ENCODE measurements at places on chromosomes 3 and 15. TPM values are rescaled to one million over a fixed set of nuclear protein-coding genes. Genes with fewer than 3 reads are reported as not detected.

- DNase-seq, result no peak
These were observed 30.7 kb downstream of the TRPM1 start for GRCh38 chr15:31070867-31071266.

CEP19 gene
- 1.3 TPM for total RNA-seq

IL1RAP gene
- total RNA-seq, result 21.5 TPM

- DNase-seq, result peak; percentile 49
These were observed 17.1 kb downstream of the ISG20 start for GRCh38 chr15:88655800-88656488.

IL17RB gene
- not detected for total RNA-seq

GOLGA6L4 gene
- 4.4 TPM for total RNA-seq

DNA sequence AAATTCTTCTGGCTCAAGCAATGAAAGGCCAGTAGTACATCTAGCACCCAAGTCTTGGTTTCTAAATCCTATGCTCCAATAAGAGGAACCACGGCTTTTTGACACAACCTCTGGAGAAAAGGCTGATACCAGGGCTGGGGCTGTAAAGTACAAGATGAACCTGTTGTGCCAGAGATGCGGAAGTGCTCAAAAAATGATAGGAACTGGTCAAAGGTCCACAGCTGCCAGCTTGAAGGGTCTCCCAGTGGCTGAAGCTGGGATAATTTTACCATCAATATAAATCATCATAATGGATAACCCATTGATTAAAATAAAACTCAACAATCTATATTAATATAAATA lies 558 bp upstream of the NCEH1 start:
- no peak for DNase-seq

GRCh38 chr3:194293546-194294198 lies 57.5 kb downstream of the CPN2 start:
- no peak for DNase-seq

OR5K4 gene
- not detected for total RNA-seq

DNA sequence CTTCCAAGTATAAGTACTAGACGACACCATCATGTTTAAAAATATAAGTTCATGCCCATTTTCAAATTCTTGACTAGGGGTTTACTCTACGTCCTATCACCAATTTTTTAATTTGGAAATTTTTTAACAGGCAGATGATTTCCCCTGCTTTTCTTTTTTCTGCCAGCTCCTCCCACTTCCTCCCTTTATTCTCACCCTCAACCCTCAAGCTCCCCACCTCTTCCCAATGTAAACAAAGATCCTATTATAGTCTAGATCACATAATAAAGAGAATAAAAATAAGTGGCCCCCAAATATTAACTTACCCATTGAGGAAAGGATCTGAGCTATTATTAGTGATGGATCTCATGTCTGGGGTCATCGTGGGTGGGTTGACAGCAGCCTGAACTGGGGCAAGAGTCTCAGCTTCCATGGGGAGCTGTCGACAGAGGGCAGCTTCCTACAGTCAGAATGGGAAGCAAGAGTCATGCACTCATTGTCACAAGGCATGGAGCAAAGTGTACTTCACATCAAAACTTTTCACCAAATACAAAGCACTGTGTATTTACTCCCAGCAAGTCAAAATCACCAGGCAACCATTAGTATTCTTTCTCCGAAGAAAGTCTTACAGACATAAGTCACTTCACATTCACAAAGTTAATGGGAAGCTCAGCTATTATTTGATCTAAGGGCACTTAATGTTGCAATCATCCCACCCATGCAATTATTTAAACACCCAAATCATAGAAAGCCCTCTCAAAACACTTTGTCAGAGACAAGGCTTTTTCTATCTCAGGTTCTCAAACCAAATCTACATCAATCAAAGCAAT lies 53.2 kb downstream of the TM4SF4 start:
- no peak for DNase-seq

DNA sequence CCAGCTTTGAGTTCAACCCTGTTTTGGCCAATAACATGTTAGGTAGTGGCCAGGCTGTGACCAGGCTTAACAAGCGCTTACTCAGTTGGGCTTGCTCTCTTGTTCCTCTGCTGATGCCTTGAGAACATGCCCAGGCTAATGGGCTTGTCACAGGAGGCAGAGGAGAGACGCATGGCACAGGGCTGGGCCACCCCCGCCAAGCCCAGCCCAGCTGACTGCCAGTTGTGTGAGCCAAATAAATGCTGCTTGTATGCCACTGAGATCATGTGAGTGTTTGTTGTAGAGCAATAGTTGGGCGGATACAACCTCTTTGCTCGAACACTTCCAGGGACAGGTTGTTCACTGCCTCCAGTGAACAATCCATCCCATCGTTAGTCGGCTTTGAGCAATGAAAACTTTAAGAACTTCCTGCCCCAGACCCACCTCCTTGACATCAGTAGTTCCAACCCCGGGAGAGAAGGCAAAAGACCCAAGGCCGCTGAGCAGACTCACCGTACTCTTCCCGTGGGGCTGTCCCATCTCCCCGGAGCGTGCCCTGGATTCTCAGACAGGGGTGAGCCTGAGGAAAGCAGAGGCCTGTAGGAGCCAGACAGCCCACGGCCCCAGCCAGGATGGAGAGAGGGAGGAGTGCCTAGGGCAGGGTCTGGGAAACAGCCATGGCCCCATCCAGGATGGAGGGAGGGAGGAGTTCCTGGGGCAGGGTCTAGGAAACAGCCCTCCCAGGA lies 4.1 kb downstream of the PLA2G4F start:
- DNase-seq, result peak; percentile 81

DNA sequence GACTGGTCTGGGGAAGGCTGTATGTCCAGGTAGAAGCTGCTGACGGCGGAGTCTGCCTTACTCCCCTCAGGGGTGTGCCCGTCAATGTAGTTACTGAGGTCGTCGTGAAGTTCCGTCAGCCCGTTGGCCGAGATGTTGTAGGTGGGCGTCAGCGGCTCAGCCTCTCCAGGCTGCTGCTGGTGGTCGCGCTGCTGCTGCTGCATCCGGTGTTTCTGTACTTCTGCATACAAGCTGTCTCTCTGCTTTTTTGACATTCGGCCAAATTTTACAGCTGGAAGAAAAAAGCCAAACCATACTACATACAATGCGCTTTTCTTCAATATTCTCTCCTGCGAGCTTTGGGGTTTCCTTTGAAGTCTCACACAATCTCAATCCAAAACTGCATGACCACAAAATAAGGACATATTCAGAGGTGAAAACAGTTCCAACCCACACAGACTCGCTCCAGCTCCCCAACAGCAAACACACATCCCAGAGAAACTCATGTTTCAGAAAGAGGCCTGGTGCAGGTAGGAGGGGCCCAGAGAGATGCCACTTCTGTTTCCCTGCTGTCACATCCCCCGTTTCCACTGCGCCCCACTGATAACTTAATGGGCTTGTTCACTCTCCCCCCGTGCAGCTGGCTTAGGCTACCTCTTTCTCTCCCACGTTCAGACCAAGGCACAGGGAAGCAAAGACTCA lies 32.5 kb upstream of the ICE2 start:
- DNase-seq, result no peak

DNA sequence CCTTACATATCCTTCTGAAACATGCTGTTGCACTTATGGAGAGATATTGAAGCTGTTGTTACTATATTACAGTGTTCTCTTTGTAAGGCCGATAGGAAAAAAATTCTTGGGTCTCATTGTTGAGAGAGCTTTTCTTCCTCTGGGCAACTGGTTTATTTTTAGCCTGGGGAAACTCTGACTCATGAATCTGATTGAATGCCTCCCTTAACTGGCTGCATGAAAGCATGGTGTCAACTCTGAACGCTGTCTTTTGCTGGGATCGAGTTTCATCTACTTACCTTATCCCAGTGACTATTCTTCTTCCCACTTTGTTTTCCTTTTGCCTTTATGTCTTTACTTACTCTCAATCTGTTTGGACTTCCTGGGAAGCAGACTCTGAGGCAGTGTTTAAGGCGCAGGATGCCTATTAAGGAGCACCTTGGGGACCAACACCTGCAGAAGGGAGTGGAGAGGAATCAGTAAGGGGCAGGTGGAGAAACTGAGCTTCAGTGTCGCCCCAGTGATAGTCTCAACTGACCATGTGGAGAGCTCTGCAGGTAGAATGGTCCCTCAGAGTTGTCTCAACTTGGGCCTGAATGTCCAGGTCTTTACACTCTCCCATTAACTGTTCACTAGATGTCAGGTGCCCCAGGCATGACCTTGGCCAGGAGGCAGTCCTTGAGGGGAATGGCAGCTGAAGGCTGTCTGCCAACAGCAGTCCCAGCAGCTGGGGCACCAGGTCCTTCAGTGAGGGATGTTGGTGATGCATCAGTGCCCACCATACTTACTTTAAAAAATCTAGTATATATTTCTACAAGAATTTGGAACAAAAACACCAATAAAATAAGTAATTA lies 88.9 kb upstream of the CCNL1 start:
- no peak for DNase-seq

- DNase-seq, result peak; percentile 82
These were observed 1.3 kb upstream of the TWF2 start for GRCh38 chr3:52240059-52240885.

DNA sequence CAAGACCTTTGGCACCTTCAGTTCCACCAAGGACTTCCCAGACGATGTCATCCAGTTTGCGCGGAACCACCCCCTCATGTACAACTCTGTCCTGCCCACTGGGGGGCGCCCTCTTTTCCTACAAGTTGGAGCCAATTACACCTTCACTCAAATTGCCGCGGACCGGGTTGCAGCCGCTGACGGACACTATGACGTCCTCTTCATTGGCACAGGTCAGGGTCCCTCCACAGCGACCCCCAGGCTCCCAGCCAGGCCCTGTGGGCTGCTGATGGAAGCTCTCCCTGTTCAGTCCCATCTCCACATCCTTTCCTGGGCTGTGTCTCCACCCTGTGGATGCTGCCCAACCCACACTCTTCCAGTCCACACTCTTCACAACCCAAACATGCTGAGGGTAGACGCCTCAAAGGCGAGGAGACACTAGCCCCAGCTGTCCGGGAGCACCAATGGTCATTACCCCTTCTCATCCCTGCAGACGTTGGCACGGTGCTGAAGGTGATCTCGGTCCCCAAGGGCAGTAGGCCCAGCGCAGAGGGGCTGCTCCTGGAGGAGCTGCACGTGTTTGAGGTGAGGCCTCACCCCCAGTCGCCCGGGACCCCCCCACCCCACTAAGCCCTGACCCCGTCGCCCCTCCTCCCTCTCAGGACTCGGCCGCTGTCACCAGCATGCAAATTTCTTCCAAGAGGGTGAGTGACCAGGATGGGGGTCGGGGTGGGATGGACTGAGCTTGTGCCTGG lies 4.3 kb upstream of the LSMEM2 start:
- no peak for DNase-seq

MUC4 gene
- not detected for total RNA-seq

DNA sequence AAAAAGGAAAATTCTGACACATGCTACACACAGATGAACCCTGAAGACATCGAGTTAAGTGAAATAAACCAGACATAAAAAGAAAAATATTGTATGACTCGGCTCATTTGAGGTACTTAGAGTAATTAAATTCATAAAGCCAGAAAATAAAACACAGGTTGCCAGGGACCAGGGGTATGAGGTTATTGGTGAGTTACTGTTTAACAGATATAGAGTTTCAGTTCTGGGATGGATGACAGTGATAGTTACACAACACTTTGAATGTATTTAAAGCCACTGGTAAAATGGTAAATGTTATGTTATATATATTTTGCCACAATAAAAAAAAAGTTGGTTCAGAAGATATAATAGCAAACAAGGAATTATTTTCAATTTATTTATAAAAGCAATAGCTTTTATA lies 436.1 kb upstream of the WNT5A start:
- DNase-seq, result no peak

KBTBD8 gene
- total RNA-seq, result 1.8 TPM

DNA sequence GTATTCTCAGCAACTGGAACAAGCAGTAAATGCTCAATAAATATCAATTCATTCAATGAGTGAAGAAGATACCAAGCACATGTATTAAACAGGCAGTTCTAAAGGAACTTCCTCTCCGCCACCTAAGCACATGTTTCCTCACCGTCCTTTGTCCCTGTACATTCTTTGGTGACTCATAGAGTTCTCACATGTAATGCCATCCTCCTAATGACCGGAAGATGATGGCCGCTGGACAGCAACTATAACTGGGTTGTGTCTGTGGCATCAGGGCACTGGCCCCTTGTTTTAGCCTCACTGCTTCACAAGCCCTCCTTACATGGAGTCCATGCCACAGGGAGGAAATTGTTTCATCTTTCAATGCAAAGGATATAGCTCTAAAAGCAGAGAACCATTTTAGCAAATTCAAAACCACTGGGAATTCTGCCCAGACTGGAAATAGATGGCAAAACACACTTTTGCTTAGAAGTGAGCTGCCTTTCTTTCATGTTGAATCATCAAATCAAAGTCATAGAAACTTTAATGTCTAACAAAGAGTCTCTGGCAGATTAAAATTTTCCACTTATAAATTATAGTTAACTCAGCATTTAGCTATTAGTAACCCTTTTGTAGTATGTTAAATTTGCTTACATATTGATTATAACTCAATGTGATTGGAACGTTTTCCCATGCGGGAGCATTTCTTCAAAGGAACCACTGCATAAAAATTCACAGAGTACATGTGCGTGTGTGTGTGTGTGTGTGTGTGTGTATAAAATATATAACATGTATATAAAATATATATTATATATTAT lies 74.1 kb downstream of the GAP43 start:
- no peak for DNase-seq

GUCA1C gene
- total RNA-seq, result not detected

DNA sequence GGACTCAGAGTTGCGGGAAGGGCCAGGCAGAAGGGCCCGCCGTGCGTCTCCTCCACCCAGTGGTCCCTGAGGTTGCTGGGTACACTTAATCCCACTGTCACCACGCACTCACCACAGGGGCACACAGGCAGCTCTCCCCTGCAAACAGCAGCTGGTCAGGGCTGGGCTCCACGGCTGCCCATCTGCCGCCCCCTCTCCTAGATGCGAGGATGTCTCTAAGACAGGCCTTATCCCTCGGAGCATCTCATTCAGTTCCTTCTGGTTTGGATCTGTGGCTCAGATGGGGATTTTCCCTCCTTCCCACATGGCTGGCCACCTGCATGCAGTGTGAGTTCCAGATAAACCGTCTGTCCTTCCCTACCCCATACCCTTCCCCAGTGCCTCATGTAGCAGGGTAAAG lies 26.3 kb downstream of the MRPS11 start:
- no peak for DNase-seq

UROC1 gene
- not detected for total RNA-seq

Data from mesenteric fat pad (tissue), 1 donor.